GM23248 (cell line): ENCODE measurements at places on chromosomes 3 and 15.
A peak's percentile ranks its signal among the peaks of the same experiment; 100 is the strongest.

DNA sequence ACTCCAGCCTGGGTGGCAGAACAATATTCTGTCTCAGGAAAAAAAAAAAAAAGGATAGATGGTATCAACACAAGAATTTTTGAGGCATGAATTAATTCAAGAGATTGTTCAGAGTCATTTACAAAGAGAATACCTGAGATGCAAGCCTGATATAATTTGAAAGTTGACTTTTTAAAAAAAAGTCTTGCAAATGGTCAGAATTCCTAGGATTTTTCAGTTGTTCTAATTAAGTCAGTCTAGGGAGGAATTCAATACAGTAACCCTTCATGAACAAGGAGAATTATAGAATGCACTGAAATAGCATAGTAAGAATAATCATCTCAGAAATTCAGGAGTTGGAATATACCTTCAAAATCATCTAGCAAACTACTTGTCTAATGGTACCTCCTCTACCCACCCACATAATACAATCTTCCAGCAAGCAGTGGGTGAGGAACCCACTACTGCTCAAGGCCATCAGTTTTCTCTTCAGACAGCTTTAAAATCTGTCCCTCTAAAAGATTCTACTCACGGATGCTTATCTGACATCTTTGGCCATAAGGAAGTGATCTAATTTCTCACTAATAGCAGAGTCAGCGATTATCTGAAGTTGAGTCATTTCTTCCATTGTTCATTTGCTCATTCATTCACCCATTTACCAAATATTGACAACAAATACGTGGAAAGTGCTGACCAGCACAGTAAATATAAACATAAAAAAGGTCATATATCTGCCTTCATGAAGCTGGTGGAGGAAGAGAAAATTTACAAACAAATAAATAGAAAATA, 159.6 kb downstream of the GREM1 start:
- DNase-seq: peak; percentile 68

DNA sequence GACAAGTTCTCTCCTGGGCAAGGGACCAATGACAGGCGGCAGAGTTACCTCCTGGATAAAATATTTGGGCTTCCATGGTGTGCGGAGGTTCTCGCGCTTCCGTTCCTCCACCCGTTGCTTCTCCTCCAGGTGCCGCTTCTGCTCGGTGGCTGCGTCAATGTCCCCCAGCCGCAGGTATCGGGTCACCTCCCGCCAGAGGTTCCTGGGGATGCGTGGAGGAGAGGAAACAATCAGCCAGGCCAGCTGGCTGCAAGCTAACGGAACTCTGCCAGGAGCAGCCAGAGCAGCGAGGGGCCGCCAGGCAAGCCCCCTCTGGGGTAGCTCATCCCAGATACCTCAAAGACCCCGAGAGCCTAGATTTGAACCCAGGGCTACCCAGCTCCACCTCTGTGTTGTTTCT, 131.3 kb downstream of the STT3B start:
- no peak for DNase-seq

DNA sequence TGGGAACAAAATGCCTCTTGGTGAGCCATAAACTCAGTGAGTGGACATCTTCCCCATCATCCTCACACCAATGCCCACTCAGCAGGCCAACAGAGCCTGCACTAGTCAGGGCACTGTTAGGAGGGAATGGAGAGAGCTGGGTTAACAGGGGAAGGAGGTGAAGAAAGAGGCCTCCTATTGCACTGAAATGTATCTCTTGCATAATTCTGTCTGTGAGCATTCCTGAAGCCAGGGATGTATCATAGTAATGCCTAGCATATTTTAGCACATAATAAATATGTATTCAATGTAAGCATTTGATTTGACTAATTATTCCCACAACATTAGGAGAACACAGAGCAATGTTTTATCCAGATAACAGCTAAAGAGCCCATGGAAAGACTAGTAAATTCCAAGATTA, 81.2 kb downstream of the ANO10 start:
- DNase-seq: peak; percentile 70

DNA sequence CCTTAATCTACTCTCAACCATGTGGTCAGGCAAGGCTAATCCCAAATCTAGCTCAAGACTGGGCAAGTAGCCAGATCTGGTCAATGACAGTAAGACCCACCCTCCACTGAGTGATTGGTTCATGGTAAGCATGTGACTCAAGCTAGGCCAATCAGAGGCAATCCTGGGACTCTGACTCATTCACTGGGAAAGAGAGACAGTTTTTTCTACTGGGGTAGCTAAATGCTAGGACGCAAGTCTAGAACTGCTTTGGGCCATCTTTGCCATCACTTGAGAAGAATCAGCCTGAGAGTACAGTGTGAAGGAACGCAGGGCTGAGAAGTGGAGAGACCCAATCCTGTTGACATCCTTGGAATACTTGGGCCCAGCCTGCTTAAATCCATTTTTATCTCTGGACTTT, 9.4 kb upstream of the RAD18 start:
- DNase-seq: peak; percentile 61

- no peak for DNase-seq
Observed at GRCh38 chr15:84953726-84954125, 27.9 kb upstream of the PDE8A start.

GRCh38 chr15:94306700-94307650, 75.6 kb downstream of the MCTP2 start:
- peak; percentile 32 for DNase-seq
